ENCODE measurements at places on chromosomes 5 and 9.

DNA sequence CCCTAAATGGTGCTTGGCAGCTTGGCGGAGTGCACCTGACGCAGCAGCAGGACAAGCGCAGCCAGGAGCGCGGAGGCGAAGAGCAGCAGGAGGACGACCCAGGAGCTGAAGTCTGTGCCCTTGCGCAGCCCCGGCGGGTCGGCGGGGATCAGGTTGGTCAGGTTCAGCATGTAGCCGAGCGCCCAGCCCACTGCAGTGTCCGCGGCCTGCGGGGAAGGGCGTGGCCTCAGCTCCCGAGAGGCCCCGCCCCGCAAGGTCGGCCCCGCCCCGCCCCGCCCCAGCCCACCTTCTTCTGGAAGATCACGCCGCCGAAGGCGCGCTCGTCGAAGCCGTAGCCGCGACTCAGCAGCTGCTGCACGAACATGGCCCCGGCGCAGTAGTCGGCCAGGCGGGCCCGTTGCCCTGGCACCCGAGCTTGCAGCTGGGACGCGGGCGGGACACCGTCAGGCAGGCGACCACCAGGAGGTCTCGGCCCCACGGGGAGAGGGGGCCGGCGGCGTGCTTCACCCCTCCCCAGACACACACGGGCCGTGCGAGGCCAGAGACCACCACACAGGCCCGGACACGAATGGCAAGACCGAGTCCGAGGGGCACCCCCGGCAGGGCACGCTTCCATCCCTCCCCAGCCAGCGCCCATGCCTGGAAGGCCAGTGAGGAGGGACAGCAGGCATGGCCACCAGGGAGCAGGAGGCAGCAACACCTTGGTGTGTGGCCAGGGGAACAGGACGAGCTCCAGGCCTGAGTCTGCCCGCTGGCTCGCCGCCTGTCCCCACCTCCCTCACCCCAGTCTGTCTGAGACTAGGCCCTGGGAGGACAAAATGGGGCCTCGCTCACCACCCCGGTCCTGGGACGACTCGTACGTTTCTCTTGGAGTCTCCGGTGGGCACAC, 2.9 kb upstream of the NPDC1 start:
- no peak for DNase-seq

GRCh38 chr5:32299059-32299677, 13.6 kb downstream of the MTMR12 start:
- no peak for DNase-seq

- no peak for DNase-seq
Measured at GRCh38 chr9:137515338-137515724, 34.9 kb downstream of the PNPLA7 start.

- DNase-seq, result no peak
Measured at GRCh38 chr9:389758-390157, 175.1 kb downstream of the DOCK8 start.

- peak; percentile 45 for DNase-seq
Measured at GRCh38 chr5:149938791-149939358, 5.7 kb downstream of the PDE6A start.

GRCh38 chr5:74295141-74295540, 345.4 kb downstream of the ENC1 start:
- DNase-seq, result no peak

DNA sequence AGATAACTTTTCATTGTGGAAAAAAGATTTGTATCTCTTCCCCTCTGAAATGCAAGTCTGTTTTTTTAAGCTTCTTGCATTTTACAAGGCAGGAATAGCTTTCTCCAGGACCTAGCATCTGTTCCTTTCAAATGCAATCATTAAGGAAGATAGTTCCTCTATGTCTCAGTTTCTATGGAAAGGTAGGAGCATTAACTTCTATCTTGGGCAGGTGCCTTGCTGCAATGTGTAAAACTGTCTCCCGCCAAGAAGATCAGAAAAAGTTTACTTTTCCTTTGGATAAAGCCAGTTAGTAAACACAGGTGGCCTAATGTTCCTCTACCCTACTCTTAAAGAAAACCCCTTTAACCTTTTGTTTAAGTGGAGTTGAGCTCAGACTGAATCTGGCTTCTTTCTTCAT, 560.6 kb upstream of the CYLC2 start:
- DNase-seq, result no peak

DNA sequence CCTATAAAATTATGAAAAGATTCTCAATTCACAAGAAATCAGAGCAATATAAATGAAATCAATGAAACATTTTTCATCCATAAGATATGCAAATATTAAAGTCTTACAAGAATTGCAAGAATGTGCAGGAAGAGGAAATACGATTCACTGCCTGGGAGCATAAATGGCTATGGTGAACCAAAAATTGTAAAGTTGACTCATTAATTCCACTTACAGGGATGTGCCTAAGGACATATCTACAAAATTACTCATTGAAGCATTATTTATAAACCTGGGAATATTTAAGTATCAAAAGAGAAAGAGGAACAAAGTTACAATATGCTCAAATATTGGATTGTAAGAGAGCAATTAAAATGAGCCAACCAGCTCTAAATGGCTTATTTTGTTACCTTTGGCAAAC, 6.9 kb upstream of the NIPSNAP3A start:
- DNase-seq, result no peak

DNA sequence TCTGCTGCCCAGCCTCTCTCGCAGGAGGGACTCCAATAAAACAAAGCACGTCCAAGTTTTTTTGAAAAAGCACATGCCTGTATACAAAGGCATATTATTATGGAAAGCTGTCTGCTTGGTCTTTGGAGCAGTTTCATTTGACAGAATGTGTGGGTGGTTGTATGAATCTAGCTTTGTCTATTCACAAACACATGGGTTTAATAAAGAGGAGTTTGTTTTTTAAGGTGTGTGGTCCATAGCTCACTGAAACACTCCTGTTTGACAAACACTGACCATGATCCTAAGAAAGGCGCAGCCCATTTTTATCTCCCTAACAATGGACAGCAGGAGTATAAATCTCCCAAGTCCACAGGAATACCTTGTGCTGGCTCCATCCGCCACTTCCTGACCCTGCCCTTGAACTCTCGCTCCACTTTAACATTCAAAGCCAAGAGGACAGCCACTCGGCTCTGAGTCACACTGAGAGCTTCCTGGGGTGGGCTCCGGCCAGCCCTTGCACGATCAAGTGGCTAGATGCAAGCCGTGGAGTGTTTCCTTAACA, 371.9 kb downstream of the EBF1 start:
- no peak for DNase-seq

DNA sequence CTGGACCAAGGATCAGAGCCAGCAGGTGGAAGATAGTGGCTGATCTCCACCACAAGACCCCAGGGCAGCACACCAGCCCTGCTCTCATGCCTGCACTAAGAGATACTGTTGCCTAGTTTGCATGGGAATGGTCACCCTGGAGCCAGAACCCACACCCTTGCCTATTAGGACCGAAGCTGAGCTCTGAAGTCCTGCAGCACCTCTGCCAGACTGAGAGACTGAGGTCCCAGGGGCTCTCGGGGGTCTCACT, 11.3 kb downstream of the ACSL6 start:
- no peak for DNase-seq

- no peak for DNase-seq
Measured at GRCh38 chr5:142720641-142721271, 34.9 kb upstream of the FGF1 start.

- no peak for DNase-seq
Measured at GRCh38 chr5:153402550-153402949, 87.9 kb upstream of the GRIA1 start.

- DNase-seq, result no peak
Measured at GRCh38 chr5:117295941-117296340, 721.3 kb upstream of the SEMA6A start.

DNA sequence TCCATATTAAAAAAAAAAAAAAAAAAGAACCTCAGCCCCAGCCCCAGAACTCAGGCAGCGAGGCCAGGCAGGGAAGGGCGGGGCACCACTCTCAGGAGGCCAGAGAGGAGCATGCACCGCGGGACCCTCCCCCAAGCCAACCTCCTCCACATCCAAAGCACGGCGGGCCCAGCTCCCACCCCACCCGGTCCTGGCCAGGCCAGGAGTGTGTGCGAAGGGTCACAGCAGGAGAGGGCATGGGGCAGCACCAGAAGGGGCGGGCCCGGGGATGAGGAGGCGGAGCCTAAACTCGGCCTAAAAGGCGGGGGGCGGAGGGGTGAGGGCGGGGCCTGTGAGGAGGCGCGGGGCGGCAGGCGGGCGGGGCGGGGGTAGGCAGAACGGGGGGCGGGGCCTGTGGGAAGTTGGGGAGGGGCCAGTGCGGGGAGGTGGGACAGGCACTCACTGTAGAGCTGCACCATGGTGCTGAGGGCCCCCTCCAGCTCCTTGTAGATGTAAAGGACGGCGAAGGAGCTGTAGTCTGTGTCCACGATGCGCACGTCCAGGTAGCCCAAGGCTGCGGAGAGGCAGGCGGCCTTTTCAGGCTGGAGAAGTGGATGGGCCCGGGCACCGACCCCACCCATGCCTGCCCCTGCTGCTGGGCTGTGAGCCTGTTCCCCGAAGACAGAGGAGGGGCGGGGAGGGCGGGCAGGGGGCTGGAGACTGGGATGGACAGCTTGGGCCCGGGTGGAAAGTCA, 1.2 kb downstream of the LCN15 start:
- peak; percentile 31 for DNase-seq

DNA sequence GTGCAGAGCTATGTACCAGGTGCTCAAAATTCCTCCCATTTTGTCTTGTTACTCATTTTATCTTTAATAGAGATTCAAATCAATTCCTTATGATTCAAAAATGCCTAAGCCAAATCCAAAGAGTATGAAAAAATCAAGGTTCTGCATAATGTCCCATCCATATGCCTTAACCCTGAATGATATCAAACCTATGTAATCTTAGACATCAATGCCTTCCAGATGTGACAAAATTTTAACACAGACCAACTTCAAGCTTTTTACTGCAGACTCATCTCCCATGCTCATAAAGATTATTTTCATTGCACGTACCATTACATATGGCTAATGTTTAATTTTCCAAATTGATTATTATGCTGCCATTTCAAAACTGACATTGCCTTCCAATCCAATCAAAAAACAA, 122.4 kb downstream of the NFIB start:
- DNase-seq, result no peak

DNA sequence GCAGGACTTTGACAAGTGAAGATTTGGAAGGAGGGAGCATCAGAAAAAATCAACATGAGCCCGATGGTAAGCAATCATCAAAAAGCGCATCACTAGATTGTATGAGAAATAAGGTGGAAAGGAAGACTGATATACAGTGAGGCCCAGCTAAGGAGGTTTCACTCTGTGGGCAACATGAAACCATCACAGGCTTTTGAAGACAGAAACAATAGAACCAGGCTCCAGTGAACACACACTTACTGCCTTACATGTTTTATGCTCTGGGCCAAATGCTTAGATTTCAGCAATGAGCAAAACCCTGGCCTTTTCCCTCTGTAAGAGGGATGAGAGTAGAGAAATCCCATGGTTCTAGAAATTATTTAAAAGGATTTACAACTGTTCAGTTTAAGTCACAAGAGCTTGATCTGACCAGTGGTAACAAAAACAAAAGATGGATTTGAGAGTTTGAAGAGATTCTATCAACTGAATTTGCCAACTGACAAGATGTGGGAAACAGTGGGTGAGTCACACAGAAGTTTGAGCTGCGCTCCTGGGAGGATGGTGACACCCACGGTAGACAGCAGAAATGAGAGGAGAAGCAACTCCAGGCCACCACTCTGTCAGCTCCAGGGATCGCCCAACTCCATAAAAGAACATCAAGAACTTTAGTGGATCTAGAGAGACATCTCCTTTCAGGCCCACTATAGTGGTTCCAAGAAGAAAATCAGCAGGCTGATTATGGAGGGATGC, 261.8 kb downstream of the MCTP1 start:
- no peak for DNase-seq

DNA sequence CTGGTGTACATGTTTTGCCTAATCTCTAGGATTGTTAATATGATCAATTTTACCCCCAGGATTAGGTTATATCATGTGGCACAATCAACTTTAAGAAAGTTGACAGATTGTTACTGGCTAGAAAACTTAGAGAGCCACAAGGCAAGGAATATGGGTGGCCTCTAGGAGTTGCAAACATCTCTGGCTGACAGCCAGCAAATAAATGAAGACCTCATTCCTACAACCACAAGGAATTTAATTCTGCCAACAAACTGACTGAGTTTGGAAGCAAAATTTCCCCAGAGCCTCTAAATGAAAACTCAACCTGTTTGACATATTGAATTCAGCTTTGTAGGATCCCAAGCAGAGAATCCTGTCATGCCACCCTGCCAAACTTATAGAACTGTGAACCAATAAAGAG, 196.4 kb upstream of the PTGER4 start:
- no peak for DNase-seq

DNA sequence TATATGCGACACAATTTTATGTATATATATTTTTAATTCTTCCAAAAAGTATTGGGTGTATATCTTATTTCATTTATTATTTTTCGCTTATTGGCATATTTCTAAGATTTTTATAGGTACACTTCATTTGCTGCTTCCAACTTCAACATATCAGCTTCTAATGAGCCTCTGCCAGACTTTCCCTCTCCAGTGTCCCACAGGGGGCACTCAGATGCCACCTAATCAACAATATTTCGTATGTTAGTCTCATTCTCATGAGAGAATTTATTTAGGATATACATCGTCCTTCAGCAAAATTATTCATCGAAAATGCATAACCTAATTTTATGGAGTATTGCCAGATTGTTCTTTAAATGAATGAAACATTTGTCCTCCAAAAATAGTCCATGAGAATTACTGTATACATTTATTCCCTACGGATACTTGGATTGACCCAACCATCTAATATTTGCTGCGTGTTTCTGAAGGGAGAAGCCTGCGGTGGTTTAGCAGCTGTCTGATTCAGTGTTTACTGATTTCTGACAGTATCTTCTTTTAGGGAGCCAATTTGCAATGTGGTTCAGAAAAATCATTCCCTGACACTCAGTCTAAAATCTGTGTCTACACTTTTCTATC, 100.6 kb upstream of the SELENOP start:
- DNase-seq, result peak; percentile 69

DNA sequence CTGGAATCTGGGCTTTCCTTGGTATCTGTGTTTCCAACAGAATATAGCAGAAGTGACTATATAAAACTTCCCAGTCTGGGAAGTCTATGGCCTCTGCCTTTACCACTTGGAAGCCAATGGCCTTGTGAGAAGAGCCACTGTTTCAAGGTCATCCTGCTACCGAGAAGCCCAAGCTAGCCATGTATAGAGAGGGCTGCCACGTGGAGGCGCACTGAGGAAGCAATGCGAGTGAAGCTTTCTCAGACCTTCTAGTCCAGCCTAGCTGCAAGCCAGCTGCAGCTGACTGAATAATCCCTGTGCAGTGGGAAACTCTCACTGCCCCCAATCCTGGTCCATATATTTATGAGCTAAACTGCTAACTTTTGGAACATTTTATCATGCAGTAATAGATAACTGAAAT, 661.8 kb upstream of the RIOK2 start:
- no peak for DNase-seq

GRCh38 chr9:87567001-87567400, 69.3 kb downstream of the DAPK1 start:
- DNase-seq, result no peak

- no peak for DNase-seq
Measured at GRCh38 chr5:58133631-58134296, 326.1 kb downstream of the PLK2 start.

- no peak for DNase-seq
Measured at GRCh38 chr5:24642022-24642421, 2.8 kb downstream of the CDH10 start.

Measured in hematopoietic multipotent progenitor cell treated with erythropoietin and hydrocortisone succinate and interleukin-3 and kit ligand, for 15 days (in vitro differentiated cells).